Adrenal gland (tissue), 19 donors: ENCODE measurements at places on chromosomes 12 and 14. TPM values are rescaled to one million over a fixed set of nuclear protein-coding genes. Genes with fewer than 3 reads are reported as not detected.

The TRIM9 gene
- total RNA-seq, result 5.3 TPM

The MUCL1 gene
- total RNA-seq, result 0.88 TPM

The CD27 gene
- total RNA-seq, result 0.11 TPM

- no peak for DNase-seq
These were observed 206.5 kb downstream of the SSPN start for GRCh38 chr12:26401874-26402273.
